C1 segment of cervical spinal cord (tissue), 14 donors: ENCODE measurements at places on chromosomes 3 and 15.

GRCh38 chr15:63380808-63381282 is 801 bp downstream of the CA12 start:
- no peak for DNase-seq

GRCh38 chr15:69891070-69891536 is 206.6 kb downstream of the TLE3 start:
- DNase-seq: peak; percentile 20

- DNase-seq: no peak
Measured at GRCh38 chr3:64215103-64215502, 10.2 kb downstream of the PRICKLE2 start.

DNA sequence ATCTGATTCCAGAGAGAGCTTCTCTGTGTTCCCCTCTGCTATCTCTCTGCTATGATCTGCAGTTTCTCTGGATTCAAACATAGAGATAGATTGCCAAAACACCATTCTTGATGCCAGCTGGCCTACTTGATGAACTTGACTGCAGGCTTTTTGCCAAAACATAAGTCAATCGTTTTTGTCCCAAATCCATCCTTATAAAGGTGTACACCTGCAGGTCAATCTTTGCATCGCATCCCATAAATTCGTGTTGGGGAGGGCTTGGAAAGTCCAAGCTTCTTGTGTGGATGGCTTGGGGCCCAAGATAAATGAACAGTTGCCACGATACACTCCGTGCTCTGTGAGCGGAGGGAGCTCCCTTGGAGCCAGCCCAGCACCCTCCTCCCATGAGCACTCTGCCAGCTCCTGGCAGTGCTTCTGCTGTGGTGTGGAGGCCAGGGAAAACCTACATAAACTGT is 2.7 kb downstream of the CERS3 start:
- no peak for DNase-seq
